Right atrium auricular region (tissue), 2 donors: ENCODE measurements at places on chromosomes 11 and 22. TPM values are rescaled to one million over a fixed set of nuclear protein-coding genes. Genes with fewer than 3 reads are reported as not detected.

GRCh38 chr22:27433099-27433498 is 368.5 kb downstream of the MN1 start:
- no peaks in the 10 kb centered on the region for H3K27me3 ChIP-seq
- DNase-seq = no peak
- peaks cover 7% of the 10 kb centered on the region for H3K4me1 ChIP-seq
- no peak overlapping the region for H3K27ac ChIP-seq

DNA sequence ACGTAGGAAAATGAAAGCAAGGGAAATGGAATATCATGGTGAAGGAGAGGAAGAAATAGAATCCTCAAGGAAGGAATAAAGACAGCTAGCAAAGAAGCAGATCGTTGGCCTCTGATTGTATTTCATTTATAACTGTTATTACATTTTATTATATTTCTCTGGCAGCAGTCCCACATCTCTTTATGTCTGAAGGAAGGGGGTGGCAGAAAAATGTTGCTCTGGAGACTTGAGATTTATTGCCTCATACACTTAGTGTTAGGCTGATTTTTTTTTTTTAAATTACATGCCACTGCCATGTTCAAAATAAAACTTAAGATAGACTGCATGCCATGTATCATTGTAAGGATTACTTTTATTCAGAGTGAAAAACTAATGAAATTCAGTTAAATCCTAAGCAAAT is 971.7 kb upstream of the CHORDC1 start:
- no peak overlapping the region for H3K27ac ChIP-seq
- no peaks in the 10 kb centered on the region for H3K27me3 ChIP-seq
- H3K36me3 ChIP-seq = no peaks in the 10 kb centered on the region
- DNase-seq = no peak
- no peaks in the 10 kb centered on the region for H3K4me1 ChIP-seq
- H3K4me3 ChIP-seq = no peak overlapping the region

DNA sequence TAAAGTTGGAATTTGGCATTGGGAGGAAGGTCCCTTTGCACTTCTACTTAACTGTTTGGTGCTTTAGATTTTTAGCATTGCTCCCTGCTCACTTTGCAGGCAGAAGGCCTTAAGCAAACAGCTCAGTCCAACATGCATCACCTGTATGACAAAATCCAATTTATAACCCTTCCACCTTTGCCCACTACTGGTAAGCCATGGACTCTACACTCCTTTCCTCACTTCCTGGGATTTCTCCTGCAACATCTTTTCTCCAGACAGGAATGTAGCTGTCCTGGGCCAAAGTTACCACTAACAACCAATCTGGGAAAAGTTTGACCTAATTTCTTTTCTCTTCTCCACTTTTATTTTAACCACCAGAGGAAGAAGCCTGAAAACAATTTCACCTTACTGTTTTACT is 1.8 kb upstream of the OR2D2 start:
- no peaks in the 10 kb centered on the region for H3K27me3 ChIP-seq
- no peak for DNase-seq
- H3K27ac ChIP-seq = no peak overlapping the region
- no peak overlapping the region for H3K4me3 ChIP-seq
- no peaks in the 10 kb centered on the region for H3K4me1 ChIP-seq

The MMP7 gene
- total RNA-seq = not detected

GRCh38 chr11:38819981-38820380 is 2221.9 kb upstream of the RAG2 start:
- H3K36me3 ChIP-seq = no peaks in the 10 kb centered on the region
- H3K27me3 ChIP-seq = no peaks in the 10 kb centered on the region
- no peak overlapping the region for H3K4me3 ChIP-seq
- DNase-seq = no peak
- H3K4me1 ChIP-seq = no peaks in the 10 kb centered on the region

GRCh38 chr11:94521684-94522083 is 9.4 kb downstream of the C11orf97 start:
- H3K4me3 ChIP-seq = no peak overlapping the region
- H3K27me3 ChIP-seq = no peaks in the 10 kb centered on the region
- peaks cover 4% of the 10 kb centered on the region for H3K4me1 ChIP-seq

GRCh38 chr22:49540913-49541692 is 286.6 kb downstream of the BRD1 start:
- H3K4me3 ChIP-seq = no peak overlapping the region
- H3K4me1 ChIP-seq = no peaks in the 10 kb centered on the region
- H3K36me3 ChIP-seq = no peaks in the 10 kb centered on the region
- no peaks in the 10 kb centered on the region for H3K27me3 ChIP-seq
- H3K27ac ChIP-seq = no peak overlapping the region

DNA sequence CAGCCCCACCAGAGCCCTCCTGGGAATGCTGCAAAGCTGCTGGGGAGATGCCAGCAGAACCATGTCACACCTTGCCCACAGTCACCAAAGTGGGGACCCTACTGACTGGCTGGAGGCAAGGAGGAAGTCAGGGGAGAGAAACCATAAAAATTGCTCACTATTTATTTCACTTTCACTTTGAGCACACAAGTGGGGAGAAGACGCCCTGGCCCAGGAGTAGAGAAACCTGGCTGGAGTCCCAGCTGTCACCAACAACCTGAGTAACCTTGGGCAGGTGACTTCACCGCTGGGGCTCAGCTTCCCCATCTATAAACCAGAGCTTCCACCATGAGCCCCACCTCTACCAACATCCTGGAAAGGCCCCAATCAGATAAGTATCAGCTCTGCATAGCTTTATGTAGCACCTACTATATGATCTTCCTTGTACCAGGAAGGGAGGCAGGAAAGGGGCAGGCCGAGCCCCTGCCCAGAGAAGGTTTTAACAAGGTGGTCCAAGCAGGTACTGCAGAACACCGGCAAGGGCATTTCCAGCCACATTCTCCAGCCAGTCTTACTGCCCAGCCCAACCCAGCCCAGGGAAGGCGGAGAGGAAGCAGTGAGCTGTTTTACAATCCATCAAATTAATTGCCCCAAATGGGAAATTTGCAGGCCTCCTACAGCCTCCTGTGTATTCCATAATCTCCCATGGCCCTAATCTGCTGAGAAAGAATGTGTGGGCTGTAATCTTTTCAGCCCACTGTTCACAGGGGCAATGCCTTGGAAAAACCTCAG is 27.6 kb downstream of the PLEKHA7 start:
- no peak overlapping the region for H3K27ac ChIP-seq
- H3K4me1 ChIP-seq = no peaks in the 10 kb centered on the region
- no peaks in the 10 kb centered on the region for H3K36me3 ChIP-seq
- no peak overlapping the region for H3K4me3 ChIP-seq

The CABP4 gene
- not detected for total RNA-seq

- no peak overlapping the region for H3K4me3 ChIP-seq
- H3K27me3 ChIP-seq = no peaks in the 10 kb centered on the region
- peaks cover 34% of the 10 kb centered on the region for H3K4me1 ChIP-seq
- H3K36me3 ChIP-seq = no peaks in the 10 kb centered on the region
- H3K27ac ChIP-seq = peak overlapping the region; percentile 19
These were observed 6.5 kb downstream of the RBFOX2 start for GRCh38 chr22:36022162-36022561.

- H3K36me3 ChIP-seq = peaks cover 38% of the 10 kb centered on the region
- peak within 1 kb of the TSS; percentile 52 for H3K4me3 ChIP-seq
- peak within 1 kb of the TSS; percentile 13 for H3K27ac ChIP-seq
- no peaks in the 10 kb centered on the region for H3K27me3 ChIP-seq
- DNase-seq = no peak
- H3K4me1 ChIP-seq = no peaks in the 10 kb centered on the region
These were observed at the start of gene CNIH2 for GRCh38 chr11:66277471-66278362. Gene CNIH2, plus strand, starts transcription at chr11:66278175. Its CDS starts 282 bp downstream, at chr11:66278457.

The LARGE2 gene
- total RNA-seq = not detected

DNA sequence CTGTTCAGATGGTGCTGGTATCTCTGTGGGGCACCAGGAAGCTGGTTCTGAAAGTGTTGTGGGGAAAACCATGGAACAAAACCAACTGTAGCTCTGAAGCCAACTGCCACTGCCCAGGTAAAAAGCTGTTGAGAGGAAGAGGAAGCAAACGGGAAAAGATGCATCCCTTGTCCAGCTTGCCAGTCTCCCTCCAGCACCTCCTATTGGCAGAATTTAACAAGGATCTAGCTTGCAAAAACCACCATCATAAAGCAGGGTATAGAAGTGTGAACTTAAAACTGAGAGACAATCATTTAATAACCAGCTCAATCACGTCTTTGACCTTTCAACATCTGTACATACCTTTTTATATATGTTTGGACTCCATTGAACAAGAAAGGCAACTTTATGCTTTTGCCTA is 4.5 kb downstream of the PATE1 start:
- H3K36me3 ChIP-seq = no peaks in the 10 kb centered on the region
- no peak for DNase-seq
- no peaks in the 10 kb centered on the region for H3K4me1 ChIP-seq
- H3K27ac ChIP-seq = no peak overlapping the region
- H3K4me3 ChIP-seq = no peak overlapping the region
- no peaks in the 10 kb centered on the region for H3K27me3 ChIP-seq

The CD3E gene
- total RNA-seq = not detected

The OR52I2 gene
- not detected for total RNA-seq

- H3K4me3 ChIP-seq = no peak overlapping the region
- H3K27ac ChIP-seq = no peak overlapping the region
- H3K27me3 ChIP-seq = no peaks in the 10 kb centered on the region
- H3K36me3 ChIP-seq = peaks cover 4% of the 10 kb centered on the region
These were observed 36.1 kb downstream of the ME3 start for GRCh38 chr11:86636275-86636674.

The MCHR1 gene
- 2.0 TPM for total RNA-seq

The KRTAP5-9 gene
- not detected for total RNA-seq

- DNase-seq = no peak
- H3K4me3 ChIP-seq = no peak overlapping the region
- H3K4me1 ChIP-seq = no peaks in the 10 kb centered on the region
- no peaks in the 10 kb centered on the region for H3K36me3 ChIP-seq
- no peaks in the 10 kb centered on the region for H3K27me3 ChIP-seq
These were observed 8.4 kb upstream of the MRPL11 start for GRCh38 chr11:66447012-66447411.

DNA sequence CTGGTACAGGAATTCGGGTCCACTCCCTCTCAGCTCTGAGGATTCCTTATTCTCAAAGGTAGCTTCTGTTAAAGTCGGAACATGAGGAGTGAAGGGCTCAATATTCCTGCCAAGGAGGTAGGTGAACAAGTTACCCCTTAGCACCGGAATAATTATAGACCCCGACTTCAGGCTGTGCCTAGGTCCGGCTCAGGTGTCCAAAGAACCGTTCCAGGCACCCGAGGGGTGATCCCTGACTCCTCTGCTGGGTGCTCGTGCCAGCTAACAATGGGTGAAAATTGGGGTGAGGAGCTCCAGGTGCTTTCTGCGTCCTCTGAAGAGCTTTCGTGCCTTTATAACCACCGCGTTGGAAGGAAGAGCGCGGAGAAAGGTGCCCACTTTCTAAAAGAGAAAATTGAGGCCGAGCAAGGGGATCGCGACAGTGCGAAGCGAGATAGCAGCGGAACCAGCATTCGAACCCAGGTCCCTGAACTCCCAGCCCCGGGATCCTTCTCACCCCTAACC is 393 bp downstream of the CYB561A3 start:
- H3K27me3 ChIP-seq = no peaks in the 10 kb centered on the region
- H3K36me3 ChIP-seq = peaks cover 26% of the 10 kb centered on the region
- DNase-seq = no peak
- H3K4me1 ChIP-seq = no peaks in the 10 kb centered on the region
- H3K4me3 ChIP-seq = peak overlapping the region; percentile 70
- peak overlapping the region; percentile 99 for H3K27ac ChIP-seq

DNA sequence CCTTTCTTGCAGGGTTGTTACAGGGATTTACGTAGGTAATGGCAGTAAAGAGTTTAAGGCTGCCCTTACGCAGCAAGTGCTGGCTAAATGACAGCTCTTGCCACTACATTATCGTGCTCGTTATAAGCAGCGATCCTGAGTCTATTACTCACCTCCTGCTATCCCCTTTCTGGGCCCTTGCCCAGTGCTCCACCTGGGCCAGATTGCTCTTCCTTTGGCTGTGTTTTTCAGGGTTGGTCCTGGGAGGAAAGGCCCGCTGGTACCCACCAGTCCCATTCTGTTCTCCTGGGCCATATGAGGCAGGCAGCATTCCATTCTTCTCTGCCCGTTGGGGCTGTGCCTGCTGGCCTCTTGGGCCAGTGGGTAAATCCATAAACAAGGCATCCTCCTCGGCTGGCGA is 87.5 kb downstream of the C11orf58 start:
- peaks cover 13% of the 10 kb centered on the region for H3K4me1 ChIP-seq
- H3K27me3 ChIP-seq = no peaks in the 10 kb centered on the region
- H3K36me3 ChIP-seq = no peaks in the 10 kb centered on the region

The RPS13 gene
- total RNA-seq = 1,241 TPM

The SLC35E4 gene
- total RNA-seq = 4.0 TPM

The FGF4 gene
- not detected for total RNA-seq

- H3K27me3 ChIP-seq = no peaks in the 10 kb centered on the region
- no peak overlapping the region for H3K27ac ChIP-seq
- no peaks in the 10 kb centered on the region for H3K4me1 ChIP-seq
- peaks cover 38% of the 10 kb centered on the region for H3K36me3 ChIP-seq
- no peak for DNase-seq
- no peak overlapping the region for H3K4me3 ChIP-seq
These were observed 41.0 kb downstream of the CEP57 start for GRCh38 chr11:95831198-95831883.

GRCh38 chr11:126154691-126155090 is 56.8 kb downstream of the RPUSD4 start:
- H3K4me3 ChIP-seq = no peak overlapping the region
- H3K27ac ChIP-seq = no peak overlapping the region
- no peaks in the 10 kb centered on the region for H3K4me1 ChIP-seq
- no peaks in the 10 kb centered on the region for H3K36me3 ChIP-seq
- DNase-seq = no peak
- no peaks in the 10 kb centered on the region for H3K27me3 ChIP-seq

The HBG1 gene
- not detected for total RNA-seq

DNA sequence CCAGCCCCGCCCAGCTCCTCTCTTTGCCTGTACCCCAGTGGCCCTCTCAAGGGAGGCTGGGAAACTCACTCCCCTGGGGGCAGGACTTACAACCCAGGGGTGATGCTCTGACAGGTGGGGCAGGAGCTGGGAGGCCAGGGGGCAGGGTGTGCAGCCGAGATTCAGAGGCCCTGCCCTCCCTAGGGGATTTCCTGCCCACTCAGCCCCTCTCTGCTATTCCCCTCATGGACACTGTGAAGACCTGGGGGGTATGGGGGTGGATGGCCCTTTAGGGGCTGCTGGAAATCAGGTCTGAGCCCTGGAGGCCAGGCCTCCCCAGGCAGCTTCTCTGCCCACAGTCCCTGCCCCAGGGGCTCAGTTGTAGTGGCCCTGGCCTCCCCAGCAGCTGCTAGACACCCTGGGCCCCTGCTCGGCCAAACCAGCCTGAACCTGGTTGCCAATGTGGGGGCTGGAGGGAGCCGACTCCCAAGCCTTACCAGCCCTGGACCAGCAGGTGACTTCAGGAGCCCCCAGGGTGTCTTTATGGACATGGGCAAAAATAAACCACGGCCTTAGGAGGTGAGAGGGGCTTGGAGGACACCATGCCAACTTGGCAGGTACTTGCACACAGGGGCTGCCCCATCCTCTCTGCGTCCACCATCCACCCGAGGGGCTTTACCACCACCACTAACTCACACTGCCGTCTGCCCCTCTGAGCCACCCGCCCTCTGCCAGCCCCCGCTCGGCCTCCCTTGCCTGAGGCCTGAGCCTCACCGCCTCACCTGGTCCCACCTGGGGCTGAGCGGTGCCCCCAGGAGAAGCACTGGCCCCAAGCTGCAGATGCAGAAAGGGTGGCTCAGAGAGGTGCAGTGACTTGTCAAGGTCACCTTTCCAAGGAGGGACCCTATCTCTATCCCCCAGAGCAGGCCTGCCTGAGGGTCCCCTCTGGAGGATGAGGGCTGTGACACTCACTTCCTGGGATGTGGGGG is 2.8 kb upstream of the PHLDA2 start:
- H3K36me3 ChIP-seq = no peaks in the 10 kb centered on the region
- no peaks in the 10 kb centered on the region for H3K4me1 ChIP-seq
- no peak overlapping the region for H3K4me3 ChIP-seq
- DNase-seq = no peak

- H3K27ac ChIP-seq = no peak overlapping the region
- H3K4me1 ChIP-seq = peaks cover 18% of the 10 kb centered on the region
- H3K27me3 ChIP-seq = no peaks in the 10 kb centered on the region
- H3K36me3 ChIP-seq = no peaks in the 10 kb centered on the region
- no peak for DNase-seq
- H3K4me3 ChIP-seq = no peak overlapping the region
These were observed 20.0 kb downstream of the FIBIN start for GRCh38 chr11:27013781-27014361.
